CD14-positive monocyte (primary cell): ENCODE measurements at places on chromosomes 5 and 9.

DNA sequence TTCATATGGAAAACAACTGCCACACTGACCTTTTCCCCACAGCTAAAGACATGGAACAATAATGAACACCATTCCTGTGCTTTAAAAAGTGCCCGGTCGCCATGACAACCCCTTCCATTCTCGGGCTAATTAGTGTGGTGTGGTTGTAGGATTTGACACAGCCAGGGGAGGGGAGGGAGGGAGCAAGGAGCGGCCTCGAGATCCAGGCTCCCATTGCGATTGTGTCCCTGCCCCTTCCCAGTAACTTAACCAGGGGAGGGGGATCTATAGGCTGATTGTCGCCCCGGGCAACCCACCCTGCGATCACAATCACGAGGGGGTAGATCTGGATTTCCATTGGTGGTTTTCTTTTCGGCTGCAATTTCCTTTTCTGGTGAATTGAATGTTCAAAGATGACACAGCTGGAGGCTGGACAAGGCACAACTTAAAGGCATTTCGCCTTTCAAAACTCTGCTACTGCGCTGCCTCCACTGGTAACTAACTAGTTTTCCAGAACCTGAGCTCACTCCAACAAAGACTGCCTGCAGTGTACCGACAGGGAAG, 96.7 kb upstream of the RETREG1 start:
- no peak for DNase-seq

- no peak for DNase-seq
These were observed 217.2 kb upstream of the WWC1 start for GRCh38 chr5:168073991-168074800.

GRCh38 chr5:163362840-163363371, 74.5 kb upstream of the CCNG1 start:
- DNase-seq = no peak

- DNase-seq = peak; percentile 4
These were observed 19.5 kb upstream of the ASPN start for GRCh38 chr9:92501671-92502393.

DNA sequence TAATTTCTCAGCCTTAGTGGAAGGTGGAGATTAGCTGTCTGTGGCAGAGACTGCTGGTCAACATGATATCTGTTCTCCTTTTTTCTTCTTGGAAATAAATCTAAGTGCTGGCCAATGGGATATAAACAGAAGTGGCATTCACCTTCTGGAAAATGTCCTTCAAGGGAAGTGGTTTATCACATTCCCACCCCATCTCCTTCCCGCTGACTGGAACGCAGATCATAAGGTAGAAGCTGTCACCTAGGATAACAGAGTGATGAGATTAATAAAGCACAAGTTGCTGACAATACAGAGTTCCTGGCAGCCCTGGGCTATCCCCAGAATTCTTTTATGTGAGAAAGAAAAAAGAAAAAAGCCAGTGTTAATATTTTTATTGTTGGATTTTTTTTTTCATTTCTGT, 109.7 kb upstream of the OSMR start:
- no peak for DNase-seq

- peak; percentile 69 for DNase-seq
These were observed 10.2 kb downstream of the C9orf50 start for GRCh38 chr9:129610473-129611306.

DNA sequence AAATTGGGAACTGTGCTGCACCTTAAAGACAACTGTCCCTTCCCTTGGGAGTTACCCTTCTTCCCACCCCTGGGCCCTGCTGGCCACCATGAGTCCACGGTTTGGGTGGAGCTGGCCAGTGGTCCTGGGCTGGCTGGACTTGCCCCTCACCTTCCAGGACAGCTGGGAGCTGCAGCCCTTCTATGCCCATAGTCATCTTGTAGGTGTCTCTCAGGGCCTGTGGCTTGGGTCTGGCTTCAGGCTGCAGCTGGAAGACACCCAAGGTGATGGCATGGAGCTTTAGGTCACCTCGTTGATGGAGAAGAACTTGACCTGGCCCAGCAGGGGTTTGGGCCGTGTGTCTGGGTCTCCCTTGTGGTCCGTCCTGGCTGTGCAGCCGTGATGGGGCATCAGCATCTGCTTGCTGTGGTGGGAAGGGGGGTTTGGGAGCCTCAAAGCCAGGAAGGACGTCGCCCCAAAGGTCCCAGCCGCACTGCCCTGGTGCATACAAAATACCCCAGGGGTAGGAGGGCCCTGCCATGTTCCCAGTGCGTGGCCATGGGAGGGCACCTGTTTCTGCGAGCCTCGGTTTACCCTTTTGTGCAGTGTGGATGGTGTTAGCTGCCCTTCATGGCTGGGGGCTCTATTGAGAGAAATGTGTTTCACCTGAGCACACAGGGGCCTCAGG, 8.9 kb downstream of the WNK2 start:
- DNase-seq = no peak

DNA sequence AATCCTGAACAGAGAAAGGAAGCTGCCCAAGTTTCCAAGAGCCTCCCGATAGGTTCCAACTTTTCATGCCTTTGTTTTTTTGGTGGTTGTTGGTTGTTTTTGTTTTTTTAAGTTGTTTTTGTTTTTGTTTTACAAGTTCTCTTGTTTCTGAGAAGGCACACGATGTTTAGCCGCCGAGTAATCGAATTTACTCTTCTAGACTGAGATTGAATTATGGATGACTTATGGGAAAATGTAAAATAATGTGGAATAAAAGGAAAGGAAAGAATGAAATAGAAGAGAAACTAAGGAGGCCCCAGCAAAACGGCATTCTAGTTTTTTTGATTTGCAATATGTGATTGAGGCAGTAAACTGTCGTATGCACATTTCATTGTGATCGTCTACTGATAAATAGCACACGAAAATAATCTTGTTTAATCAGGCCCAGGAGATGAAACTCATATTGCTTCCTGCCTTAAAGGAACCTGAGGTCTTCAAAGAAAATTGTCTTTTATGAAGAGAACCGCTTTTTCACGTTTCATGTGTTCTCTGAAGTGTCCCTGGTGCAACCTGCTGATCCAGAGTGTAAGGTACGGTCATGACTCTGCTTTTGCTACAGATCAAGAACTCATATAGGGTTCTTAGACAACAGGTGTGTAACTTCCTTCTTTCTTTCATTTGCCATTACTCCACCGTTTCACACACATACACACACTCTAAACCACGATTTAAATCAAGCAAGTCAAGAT, 1.3 kb upstream of the GNAQ start:
- DNase-seq = no peak

DNA sequence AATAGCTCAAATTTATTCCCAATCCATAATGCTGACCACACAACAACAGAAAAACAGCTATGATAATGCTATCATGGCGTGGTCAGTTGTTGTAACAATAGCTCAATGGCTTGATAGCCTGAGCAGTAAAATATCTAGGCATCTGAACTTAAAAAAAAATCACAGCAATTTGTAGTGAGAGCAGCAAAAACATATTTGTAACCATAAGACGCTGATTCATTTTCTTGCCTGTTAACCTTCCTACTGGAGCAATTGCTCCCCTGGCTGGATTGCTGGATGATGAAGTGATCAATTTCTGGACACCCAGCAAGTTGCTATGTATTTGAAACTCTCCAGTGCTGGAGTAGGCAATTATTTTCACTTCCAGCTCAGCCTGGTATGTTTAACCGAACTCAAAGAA, 115.1 kb downstream of the PCSK1 start:
- no peak for DNase-seq

DNA sequence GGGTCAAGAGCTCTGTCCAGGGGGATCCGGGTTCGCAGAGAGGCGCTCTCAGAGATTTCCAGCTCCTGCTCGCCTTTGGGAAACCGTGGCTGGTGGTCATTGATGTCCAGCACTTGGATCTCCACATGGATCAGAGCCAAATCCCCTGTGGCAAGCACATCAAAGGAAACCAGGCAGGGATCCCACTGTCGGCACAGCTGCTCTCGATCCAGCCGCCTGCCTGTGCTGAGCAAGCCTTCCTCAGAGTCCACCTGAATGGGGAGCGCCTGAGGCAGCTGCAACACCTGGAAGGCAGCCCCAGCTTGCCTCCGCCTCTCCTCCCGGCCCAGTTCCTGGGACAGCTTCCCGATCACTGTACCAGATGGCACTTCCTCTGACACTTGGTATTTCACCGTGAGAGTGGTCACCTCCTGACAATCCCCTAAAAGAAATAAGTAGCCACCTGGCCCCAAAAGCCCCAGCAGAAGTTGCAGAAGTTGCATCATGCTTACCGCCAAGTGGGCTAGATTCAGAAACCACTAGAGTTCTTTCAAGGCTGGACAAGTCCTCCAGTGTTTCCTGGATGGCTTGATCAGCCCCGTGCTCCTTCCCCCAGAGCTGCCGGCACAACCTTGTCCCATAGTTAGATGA, 520 bp downstream of the PCDH12 start:
- DNase-seq = peak; percentile 25

DNA sequence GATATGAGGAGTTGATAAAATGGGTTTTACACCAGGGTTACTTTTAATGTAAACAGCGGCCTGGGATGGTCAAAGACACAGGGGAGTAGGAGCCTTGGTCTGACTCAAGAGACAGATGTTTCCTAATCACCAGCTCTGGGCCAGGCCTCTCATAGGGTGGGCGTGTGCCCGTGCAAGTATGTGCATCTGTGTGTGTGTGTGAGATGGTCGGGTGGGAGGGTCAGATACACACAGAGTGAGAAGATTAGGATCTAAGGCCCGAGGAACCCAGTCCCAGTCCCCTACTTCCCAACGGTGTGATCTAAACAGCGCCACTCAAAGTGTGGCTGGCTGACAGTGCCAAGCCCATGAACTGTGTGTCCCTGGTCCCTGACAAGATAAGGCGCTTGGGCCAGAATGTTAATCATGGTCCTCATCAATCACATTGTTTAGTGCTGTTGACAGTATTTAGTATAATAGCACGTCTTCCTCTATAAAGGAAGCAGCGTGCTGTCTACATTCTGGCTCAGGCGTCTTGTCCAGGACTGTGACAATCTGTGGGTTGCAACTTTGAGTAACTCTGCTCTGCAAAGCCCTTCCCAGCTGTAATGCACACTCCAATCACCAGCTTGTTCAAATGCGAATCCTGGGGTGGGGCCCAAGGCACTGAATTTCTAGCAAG, 173.7 kb downstream of the DAB2IP start:
- no peak for DNase-seq

GRCh38 chr5:149924486-149924885, 20.1 kb downstream of the PDE6A start:
- no peak for DNase-seq

GRCh38 chr5:57988813-57989212, 471.1 kb downstream of the PLK2 start:
- DNase-seq = no peak

DNA sequence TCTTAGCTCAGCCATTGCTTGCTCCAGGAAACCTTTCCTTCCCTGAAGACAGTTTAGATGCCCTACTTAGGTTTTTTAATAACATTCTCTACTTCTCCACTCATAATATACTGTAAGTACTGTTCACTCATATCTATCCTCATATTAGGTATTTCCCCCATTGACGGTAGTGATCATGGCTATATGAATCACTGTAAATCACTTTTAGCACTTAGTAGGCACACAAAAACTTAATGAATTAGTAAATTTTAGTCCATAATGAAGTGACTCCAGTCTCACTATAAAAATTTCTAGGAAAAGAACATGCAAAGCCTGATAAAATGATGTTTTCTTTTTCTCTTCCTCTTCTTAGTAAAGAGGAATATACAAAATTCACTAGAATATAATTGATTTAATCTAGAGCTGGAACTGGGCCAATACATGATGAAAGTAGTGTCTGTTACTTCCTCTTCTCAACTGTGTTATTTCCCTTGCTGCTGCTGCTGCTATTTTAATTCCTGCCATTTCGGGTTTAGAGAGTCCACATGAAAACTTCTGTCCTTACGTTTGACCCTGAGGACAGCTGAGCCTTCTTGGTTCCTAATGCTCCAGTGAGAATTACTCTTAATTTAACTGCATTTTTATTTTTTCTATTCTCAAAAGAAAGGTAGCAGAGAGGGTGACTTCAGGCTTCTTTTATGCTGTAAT, 73.5 kb downstream of the LNPEP start:
- DNase-seq = peak; percentile 81

GRCh38 chr9:23621188-23621587, 204.9 kb downstream of the ELAVL2 start:
- DNase-seq = no peak

DNA sequence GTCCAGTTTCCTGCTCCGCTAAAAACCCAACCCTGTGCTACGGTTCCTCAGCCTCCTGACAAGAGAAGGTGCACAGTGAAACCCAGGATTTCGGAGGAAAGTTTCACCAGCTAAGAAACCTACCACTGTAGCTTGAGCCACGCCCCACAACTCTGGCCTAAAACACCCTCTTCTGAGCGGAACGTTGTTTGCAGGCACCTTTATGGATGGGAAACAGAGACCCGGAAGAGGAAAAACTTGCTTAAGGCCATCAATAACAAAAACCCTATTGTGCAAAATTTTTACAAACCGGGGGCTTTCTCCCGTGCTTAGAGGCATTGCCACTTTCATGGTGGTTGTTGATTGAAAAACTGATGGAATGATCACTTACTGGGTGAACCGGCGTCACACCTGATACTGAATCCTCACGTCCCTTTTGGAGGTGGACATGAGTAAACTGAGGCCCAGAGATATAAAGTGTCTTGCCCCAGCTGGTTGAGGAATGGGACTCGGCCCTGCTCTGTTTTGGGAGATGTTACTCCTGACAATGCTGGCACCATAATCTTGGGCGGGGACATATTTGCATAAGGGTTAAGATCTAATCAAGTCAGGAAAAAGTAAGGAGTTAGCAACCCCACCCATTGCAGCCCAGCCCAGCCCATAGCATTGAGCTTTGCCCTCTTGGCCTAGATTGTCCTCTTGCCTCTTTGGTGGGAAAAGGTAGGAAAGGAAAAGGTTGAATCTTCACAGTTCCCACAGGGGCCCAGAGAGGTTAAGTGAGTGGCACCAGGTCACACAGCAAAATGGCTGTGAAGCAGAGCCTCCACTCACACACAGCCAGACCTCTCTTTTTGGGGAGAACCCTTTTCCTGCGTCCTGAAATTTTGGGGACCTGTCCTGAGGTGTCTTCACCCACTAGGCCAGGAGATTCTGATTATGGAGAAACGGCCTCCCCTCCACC, 23.2 kb upstream of the PTGS1 start:
- no peak for DNase-seq

DNA sequence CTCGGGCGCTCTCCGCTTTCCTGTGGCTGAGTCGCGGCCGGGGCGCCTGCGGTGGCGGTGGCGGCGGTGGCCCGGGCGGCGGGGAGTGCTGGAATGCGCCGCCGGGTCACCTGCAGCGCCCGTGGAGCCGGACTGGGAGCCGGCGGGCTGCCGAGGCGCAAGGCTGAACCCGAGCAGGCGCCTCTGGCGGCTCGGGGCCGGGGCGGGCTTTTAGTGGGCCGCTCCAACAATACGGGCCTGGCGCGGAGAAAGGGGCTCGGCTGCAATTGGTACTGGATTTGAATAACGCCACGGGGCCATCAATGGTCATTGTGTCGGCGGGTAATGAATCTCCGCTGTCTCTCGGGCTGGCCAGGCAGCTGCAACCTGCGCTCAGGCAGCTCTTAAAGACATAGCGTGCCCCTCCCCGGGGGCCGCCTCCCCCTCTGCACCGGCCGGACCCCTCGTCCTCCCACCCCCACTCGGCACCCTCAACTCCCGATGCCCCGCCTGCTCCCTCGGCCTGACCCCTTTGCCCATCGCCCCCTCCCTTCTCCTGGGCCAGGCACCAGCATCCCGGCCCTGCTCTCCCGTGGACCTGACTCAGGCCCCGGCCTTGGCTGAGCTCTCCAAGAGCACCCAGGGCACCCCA, 22.1 kb downstream of the URM1 start:
- no peak for DNase-seq
